Activated CD8-positive, alpha-beta T cell treated with anti-CD3 and anti-CD28 coated beads, Interleukin-2, amount 10 ng/mL, durations not matched to agents 7 days and 5 days (primary cell): ENCODE measurements at places on chromosomes 1 and 21. TPM values are rescaled to one million over a fixed set of nuclear protein-coding genes. Genes with fewer than 3 reads are reported as not detected.

- DNase-seq, result no peak
- peaks cover 49% of the 10 kb centered on the region for H3K36me3 ChIP-seq
- peaks cover 63% of the 10 kb centered on the region for H3K4me1 ChIP-seq
- no peak overlapping the region for H3K27ac ChIP-seq
Measured at GRCh38 chr1:12469493-12469892, 148.5 kb downstream of the DHRS3 start.

- no peak for DNase-seq
- H3K27me3 ChIP-seq, result peaks cover 11% of the 10 kb centered on the region
- H3K27ac ChIP-seq, result peak overlapping the region; percentile 39
- no peak overlapping the region for H3K4me3 ChIP-seq
- no peaks in the 10 kb centered on the region for H3K4me1 ChIP-seq
Measured at GRCh38 chr1:53349369-53349835, 21.5 kb upstream of the LRP8 start.

GRCh38 chr1:244605835-244606370, 47.0 kb upstream of the DESI2 start:
- no peak overlapping the region for H3K4me3 ChIP-seq
- no peaks in the 10 kb centered on the region for H3K36me3 ChIP-seq
- no peaks in the 10 kb centered on the region for H3K4me1 ChIP-seq
- no peaks in the 10 kb centered on the region for H3K27me3 ChIP-seq

GRCh38 chr21:33840771-33841170, 74.8 kb downstream of the ATP5PO start:
- H3K4me3 ChIP-seq, result no peak overlapping the region
- H3K36me3 ChIP-seq, result no peaks in the 10 kb centered on the region
- H3K27me3 ChIP-seq, result no peaks in the 10 kb centered on the region

- no peak overlapping the region for H3K27ac ChIP-seq
- DNase-seq, result no peak
Measured at GRCh38 chr1:207990876-207991582, 80.1 kb upstream of the CD34 start.

The ST7L gene
- 12.5 TPM for total RNA-seq

The FLG gene
- total RNA-seq, result not detected

The SLC26A9 gene
- not detected for total RNA-seq
